ENCODE measurements at places on chromosomes 3 and 15.

- DNase-seq = no peak
These were observed 47.3 kb upstream of the IL12A start for GRCh38 chr3:159941038-159942000.

DNA sequence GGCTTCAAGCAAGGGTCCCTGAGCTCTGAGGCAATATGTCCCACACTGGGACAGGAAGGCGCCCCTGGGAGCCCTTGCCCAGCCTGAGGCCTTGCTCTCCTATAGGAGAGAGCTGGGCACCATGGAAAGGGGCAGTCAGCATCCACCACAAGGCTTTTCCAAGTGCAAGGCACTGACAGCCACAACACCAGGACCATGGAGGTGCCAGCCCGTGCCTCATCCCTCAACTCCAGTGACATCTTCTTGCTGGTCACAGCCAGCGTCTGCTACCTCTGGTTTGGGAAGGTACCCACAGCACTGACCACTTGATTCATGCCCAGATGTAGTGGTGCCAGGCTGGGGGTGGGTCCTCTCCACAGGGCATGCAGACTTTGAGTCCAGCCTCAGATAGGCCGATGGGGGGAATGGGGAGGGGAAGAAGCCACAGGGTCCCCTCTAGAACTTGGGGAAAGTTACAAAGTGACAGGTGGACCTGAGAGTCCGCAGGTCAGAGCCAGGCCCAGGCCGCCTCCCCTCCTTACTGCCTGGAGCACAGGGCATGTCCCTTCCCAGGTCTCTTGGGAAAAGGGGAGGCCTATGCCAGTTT, 11.8 kb downstream of the VILL start:
- no peak for DNase-seq

DNA sequence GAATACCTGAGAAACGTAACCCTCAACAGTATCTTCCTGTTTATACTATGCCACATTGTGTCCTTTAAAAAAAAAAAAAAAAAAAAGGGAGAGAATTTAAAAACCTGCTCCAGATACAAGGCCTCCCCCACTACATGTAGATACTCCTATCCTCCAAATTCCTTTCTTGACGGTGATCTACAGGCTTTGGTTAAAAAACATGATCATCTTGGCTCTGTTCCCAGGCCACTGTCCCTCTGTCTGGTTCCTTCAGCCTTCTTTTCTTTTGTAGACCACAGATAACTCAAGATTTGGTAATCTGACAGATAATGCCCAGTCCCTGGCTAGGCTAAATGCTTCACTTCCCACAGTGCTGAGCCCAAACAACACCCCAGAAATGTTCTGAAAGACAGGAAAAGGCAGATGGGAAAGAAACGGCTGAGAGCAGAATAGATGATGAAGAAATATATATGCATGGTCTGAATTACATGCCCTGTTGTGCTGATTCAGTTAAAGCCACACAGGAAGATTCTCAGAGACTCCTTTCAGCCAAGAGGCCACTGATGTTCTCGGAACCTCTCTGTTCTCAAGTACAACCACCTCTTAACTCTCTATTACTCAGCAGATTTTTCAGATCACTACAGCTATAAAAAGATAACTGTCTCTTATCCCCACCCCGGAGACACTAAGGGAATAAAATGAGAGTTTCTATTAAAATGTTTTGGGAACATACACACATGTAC, 48.3 kb downstream of the NPTN start:
- DNase-seq = no peak

GRCh38 chr3:182941719-182942118, 38.6 kb downstream of the DCUN1D1 start:
- no peak for DNase-seq

DNA sequence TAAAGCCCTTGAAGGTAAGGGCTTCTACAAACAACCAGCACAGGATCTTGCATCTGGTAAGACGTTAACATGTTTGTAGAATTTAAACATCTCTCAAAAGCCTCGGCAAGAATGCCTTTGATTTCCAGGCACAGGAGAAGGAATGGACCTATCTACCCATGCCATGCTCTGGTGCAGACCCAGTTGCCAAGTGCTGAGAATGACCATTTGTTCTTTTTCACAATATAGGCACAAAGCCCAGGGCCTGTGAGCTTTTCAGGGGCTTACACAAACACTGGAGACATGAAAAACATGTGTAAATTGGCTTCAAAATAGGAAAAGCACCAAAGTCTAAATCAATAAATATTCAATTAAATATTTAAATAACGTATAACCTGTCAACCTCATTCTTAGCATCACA, 266.9 kb upstream of the TTC14 start:
- no peak for DNase-seq

DNA sequence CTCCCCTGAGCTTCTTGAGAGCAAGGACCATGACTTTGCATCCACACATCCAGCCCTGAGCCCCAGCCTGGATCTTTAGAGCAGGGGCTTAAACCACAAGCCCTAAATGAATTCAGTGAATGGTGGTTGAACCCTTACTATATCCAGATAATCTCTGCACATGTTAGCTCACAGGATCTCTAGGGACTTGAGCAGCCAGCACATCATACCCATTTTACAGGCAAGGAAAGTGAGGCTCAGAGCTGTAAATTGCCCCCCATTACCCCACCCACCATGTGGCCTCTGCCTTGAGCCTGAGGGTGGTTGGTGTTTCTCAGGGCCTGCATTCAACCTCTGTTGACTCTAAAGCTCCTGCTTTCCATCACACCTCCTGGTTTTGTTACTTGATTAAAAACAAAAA, 27.6 kb downstream of the EAF1 start:
- DNase-seq = no peak

GRCh38 chr15:70171256-70171886, 73.7 kb upstream of the TLE3 start:
- peak; percentile 44 for DNase-seq

GRCh38 chr15:70159001-70159712, 61.4 kb upstream of the TLE3 start:
- peak; percentile 61 for DNase-seq

DNA sequence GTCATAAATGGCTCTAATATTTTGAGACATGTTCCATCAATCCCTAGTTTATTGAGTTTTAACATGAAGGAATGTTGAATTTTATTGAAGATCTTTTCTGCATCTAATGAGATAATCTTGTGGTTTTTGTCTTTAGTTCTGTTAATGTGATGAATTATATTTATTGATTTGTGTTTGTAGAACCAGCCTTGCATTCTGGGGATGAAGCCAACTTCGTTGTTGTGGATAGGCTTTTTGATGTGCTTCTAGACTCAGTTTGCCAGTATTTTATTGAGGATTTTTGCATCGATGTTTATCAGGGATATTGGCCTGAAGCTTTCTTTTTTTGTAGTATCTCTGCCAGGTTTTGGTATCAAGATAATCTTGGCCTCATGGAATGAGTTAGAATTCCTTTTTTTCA, 72.0 kb upstream of the CD96 start:
- DNase-seq = no peak
